Dorsolateral prefrontal cortex (tissue), 122 donors: ENCODE measurements at places on chromosomes 16 and 17. TPM values are rescaled to one million over a fixed set of nuclear protein-coding genes. Genes with fewer than 3 reads are reported as not detected.

SLC13A2 gene
- not detected for total RNA-seq

CNGB1 gene
- total RNA-seq, result 10.3 TPM

OR1A1 gene
- not detected for total RNA-seq

CNTNAP1 gene
- total RNA-seq, result 114 TPM

KIF18B gene
- total RNA-seq, result 0.49 TPM

PRR35 gene
- total RNA-seq, result not detected

ZSWIM7 gene
- 29.3 TPM for total RNA-seq

SP2 gene
- 19.5 TPM for total RNA-seq

ZMYND15 gene
- total RNA-seq, result 2.6 TPM

SLFN12L gene
- 0.66 TPM for total RNA-seq

NKD1 gene
- 9.2 TPM for total RNA-seq
